Right renal pelvis (tissue), 4 donors: ENCODE measurements at places on chromosomes 6 and 20.

- no peak for DNase-seq
Observed at GRCh38 chr6:149218471-149218870, 99.0 kb upstream of the TAB2 start.

GRCh38 chr6:133360194-133360593, 119.0 kb downstream of the EYA4 start:
- DNase-seq, result no peak

GRCh38 chr6:18215436-18215835, 48.9 kb downstream of the DEK start:
- DNase-seq, result no peak

- no peak for DNase-seq
Observed at GRCh38 chr20:57398231-57398821, 7.1 kb downstream of the RBM38 start.

GRCh38 chr20:18989736-18990474, 176.3 kb downstream of the SCP2D1 start:
- DNase-seq, result no peak

GRCh38 chr20:38152175-38152620, 12.9 kb downstream of the TGM2 start:
- DNase-seq, result peak; percentile 57

- DNase-seq, result peak; percentile 36
Observed at GRCh38 chr20:16517946-16518783, 55.1 kb downstream of the KIF16B start.

GRCh38 chr6:42163981-42164380, 9.2 kb upstream of the GUCA1A start:
- no peak for DNase-seq

DNA sequence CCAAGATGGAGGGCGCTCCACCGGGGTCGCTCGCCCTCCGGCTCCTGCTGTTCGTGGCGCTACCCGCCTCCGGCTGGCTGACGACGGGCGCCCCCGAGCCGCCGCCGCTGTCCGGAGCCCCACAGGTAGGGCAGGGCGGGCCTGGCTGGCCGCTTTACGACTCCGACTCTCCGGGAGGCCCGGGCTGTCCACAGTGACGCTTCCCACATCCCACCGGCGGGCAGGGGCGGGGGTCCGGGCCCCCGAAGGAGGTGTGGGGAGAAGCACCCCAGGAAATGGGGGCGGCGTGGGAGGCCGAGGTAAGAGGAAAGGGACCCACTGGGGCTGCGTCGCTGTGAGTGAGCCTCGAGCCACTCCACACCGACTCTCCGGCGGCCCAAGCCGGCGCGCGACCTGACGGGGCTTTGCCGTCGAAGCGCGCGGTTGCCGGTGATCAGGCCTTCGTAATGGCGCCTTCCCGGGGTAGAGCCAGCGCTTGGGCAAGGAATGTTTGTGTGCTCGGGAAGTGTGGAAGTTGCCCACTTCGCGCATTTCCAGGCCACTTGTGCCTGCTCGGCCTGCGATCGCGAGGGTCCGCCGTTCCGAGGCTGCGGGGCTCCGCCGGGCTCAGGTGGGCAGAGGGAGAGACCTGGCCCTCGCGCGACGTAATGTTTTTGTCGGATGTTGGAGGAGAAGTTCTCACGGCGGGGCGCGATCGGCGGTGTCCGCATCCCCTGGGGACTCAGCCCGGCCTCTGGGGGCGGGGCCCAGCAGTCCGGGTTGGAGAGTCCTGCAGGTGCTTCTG, 427 bp downstream of the GINM1 start:
- DNase-seq, result no peak

GRCh38 chr20:31746068-31746878, 7.2 kb downstream of the TPX2 start:
- DNase-seq, result no peak

GRCh38 chr6:16228709-16229665, 9.4 kb upstream of the GMPR start:
- no peak for DNase-seq

- DNase-seq, result no peak
Observed at GRCh38 chr6:12935637-12936036, 219.1 kb downstream of the PHACTR1 start.

GRCh38 chr20:49669601-49670189, 44.0 kb downstream of the B4GALT5 start:
- DNase-seq, result no peak

DNA sequence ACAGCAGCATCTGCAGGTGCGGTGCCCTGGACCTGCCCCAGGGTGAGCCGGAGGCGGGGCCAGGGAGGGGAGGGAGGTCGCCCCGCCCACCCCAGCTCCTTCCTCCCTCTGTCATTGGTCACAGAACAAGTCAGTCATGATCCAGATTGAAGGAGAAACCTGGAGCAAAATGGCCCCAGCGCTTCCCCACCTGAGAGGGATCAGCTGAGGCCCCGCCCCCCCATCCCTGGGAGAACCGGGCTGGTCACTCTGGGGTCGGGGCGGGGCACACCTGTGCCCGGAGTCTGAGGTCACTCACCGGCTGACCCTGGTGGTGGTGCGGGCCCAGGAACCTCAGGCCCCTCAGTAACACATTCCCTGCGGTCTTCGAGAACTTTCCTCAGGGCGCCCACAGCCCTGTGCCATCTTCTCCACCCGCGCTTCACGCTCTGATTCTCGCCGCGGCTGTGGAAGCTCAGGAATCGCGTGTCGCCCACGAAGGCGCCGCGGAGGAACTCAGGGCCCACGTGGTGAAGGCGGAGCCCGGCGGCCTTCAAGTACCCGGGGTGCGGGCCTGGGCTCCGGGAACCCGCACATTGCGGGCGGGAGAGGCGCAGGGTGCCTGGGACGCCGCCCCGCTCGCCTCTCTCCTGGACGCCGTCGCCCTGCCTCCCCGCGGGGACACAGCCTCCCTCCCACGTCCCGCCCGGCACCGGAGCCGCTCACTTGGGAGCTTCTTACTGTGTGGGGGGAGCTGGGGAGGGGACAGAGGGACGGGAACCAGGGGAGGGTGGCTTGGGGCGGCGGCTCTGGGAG, 36.4 kb upstream of the HLA-C start:
- no peak for DNase-seq

DNA sequence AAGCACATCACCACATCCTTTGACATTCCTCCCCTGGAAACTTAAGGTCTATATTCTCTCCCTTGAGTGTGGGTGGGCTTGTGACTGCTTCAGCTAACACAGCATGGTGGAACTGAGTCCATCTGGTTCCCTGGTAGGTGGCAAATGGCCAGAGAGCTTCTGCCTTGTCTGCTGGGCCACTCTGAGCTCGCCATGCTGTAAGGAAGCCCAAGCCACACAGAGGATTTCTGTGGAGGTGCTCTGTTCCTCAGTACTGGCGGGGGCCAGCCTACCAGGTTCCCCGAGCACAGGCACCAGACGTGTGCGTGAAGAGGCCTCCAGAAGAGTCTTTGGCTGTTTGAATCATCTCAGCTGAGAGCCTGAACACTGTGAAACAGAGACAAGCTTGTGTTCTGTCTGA, 41.6 kb upstream of the PMEPA1 start:
- no peak for DNase-seq

DNA sequence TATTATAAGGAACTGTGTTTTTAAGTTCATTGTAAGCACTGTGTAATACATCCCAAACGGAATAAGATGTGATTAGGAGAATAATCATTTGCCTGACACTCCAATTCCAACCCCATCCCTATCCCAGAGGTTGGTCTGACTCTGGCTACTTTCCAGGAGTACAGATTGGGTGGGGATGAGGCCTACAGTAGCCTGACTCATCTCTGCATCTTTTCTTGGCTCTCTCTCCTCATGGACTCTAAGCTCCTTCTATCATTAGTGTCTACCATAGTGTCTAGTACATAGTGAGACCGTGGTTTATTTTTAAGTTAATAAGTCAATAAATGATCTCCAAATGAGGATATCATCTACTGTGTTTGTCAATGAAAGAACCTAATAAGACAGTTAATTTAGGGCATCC, 92.2 kb upstream of the CNKSR3 start:
- DNase-seq, result no peak

GRCh38 chr6:66897576-66897975, 1190.5 kb upstream of the EYS start:
- DNase-seq, result no peak

DNA sequence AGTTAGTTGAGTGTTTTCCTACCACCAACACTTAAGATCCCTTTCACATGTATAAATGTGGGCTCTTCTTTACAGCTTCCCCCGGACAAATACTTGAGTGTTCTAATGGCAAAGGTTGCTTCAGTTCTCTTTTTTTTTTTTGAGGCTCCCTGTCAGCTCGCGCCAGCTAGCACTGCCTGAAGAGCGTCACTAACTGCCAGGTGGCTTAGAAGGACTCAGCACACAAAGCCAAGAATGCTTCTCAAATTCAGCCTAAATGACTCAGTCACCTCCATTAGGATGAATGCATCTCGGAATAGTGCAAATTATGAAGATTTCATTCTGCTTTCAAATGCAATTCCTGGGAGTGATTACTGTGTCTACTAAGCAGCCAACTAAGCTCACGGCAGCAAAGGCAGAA, 150.7 kb upstream of the BTBD3 start:
- no peak for DNase-seq

DNA sequence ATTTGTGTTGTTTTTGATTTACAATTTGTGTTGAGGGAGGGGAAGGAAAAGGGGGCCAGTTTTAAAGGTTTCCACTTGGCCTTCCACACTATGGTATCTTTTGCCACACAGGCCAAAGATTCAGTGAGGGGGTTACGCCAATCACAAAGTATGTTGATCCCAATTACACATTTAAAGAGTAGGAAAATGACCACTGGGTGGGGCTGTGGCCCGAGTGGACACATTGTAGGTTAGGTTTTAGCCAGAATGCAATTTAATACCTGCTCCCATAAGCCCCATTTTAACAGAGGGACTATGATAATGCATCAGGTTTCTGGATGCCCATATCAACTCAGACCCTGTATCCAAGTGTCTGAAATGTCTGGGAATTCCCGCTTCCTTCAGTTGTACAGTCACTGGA, 15.6 kb downstream of the VGLL2 start:
- DNase-seq, result no peak
